ENCODE measurements at places on chromosomes 6 and 20.

DNA sequence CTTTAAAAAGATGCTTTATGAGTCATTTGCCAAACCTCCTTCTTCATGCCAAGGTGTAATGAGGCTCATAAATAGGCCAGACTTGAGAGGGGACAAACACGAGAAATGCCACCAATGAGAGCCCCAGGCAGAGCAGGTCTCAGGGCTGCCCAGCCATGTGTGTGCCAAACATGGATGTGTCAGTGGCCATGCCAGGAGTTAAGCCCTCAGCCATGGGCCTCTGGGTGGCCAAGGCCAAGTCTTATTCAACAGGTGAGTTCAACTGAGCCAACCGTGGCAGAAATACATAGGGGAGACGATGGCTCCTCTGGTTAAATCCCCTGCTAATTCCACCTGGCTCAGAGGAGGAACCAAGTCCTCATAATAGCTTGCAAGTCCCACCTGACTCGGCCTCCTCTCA, 358.8 kb downstream of the PREX1 start:
- DNase-seq, result no peak

GRCh38 chr20:18256440-18257090, 31.8 kb upstream of the ZNF133 start:
- DNase-seq, result no peak

DNA sequence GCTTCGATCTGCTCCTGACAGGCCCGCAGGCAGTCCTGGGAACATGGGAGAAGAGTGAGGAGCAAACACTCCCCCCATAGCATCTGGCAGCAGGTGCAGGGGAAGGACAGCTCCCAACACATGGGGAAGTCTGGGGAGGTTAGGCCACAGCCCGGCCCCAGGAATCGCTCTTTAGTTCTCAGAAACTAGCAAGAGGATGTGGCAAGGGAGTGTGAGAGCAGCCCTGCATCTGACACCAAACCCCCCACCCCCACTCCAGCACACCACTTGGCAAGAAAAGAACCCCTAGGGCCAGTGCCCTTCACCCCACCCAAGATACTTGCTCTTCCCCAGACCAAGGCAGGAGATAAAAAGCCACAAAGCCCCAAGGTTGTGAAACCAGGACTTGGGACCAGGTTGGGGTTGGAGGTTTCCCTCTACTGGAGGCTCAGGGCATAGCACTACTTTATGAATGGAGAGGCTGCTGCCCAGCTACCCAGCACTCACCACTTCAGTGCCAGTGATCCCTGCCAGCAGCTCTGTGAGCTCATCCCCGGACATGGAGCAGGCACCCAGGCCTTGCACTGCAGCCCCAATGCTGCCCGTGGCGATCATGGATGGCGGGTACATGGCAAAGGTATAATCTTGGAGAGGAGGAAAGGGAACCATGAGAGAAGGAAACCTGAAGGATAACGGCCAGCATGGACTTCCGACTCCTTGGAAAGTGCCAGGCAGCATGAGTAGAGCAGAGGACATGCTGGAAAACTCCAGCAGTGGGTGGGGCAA, 5.4 kb downstream of the CCND3 start:
- DNase-seq, result peak; percentile 63

DNA sequence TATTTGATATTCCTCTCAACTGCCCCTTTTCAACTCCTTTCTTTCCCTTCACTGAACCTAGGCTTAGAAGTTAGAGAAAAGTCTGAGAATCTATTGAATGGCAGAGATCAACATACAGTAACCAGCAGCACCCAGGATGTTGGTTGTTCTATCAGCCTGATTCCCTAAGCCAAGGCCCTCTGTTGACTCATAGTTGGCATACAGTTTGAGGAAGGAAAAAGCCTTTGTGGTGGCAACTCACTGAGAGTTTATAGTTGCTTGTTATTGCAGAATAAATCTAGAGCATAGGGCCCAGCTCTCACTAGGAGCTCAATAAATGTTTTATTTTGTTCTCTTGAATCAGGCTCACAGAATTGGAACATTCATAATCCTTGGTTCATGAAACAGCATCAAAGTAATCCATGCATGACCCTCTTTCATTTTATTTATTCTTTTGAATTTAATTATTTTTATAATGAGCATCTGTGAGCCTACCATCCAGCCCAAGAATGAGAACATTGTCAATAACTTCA, 119.1 kb upstream of the ADGRF1 start:
- no peak for DNase-seq

DNA sequence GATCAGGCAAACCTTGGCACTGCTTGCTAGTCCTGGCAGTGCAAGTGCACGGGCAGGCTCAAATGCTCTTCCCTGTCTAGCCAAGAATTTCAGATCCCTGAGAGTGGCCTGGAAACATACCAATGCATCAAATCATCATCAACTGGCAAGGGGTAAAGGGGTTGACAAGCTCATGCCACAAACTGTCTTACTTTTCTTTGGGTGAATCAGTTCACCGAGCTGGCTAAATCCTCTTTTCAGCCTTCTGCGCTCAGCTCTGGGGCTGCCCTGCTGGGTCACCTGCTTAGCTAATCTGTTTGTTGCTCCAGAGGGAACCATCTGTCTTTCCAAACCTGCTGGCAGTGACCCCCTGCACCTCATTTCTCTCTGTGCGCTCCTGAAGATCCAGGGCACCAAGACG, 59.5 kb downstream of the LYRM4 start:
- DNase-seq, result no peak

GRCh38 chr6:7145885-7146828, 38.4 kb downstream of the RREB1 start:
- DNase-seq, result no peak

GRCh38 chr6:56406276-56407269, 159.2 kb upstream of the COL21A1 start:
- DNase-seq, result no peak

DNA sequence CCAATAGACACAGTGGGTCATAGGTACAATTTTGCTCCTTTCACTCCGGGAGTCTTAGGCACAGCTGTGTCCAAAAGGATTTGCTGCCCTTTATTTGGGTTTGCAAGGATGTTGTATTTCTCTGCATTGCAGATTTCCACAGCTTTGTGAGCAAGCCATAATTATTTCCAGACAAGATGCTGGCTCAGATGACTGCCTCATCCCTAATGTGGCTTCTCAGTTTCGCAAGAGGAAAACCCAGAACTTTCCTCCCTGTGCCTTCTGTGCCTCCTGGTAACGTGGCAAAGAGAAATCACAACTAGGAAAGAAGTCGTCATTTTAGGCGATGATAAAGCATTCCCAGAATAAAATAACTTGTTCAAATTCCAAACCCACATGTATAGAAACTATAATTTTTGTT, 33.7 kb downstream of the FAM50B start:
- DNase-seq, result no peak

DNA sequence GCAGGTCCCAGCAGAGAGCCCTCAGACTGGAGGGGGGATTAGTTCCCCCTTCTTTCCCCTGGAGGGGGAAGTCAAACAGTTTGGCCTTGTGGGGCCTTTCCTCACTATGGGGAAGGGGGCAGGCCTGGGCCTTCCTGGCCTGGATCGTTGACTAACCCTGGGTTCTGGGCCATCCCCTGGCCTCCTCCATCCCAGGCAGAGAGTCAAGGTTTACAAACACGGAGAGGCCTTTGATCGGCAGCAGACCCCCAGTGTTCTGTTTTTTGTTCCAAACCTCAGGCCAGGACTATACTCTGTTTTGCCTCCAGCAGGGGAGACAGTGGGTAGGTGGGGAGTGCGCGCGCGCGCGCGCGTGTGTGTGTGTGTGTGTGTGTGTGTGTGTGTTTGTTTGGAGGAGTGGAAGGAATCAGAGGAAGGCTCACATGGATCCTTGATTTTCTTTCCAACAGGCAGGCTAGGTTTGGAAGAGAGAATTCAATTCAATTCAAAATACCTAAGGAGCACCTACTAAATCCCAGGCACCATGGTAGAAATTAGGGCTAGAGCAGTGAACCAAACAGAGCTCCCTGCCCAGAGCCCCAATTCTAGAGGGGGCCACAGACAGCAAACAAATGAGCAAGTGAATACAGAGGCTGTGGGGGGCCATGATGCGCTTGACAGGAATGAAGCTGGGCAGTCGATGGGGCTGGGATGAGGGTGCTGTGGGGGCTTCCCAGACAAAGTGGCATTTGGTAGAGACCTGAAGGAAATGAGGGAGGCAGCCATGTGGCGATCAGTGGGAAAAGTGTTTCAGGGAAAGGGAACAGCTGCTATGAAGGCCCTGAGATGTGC, 14.8 kb downstream of the TP53RK start:
- DNase-seq, result no peak

DNA sequence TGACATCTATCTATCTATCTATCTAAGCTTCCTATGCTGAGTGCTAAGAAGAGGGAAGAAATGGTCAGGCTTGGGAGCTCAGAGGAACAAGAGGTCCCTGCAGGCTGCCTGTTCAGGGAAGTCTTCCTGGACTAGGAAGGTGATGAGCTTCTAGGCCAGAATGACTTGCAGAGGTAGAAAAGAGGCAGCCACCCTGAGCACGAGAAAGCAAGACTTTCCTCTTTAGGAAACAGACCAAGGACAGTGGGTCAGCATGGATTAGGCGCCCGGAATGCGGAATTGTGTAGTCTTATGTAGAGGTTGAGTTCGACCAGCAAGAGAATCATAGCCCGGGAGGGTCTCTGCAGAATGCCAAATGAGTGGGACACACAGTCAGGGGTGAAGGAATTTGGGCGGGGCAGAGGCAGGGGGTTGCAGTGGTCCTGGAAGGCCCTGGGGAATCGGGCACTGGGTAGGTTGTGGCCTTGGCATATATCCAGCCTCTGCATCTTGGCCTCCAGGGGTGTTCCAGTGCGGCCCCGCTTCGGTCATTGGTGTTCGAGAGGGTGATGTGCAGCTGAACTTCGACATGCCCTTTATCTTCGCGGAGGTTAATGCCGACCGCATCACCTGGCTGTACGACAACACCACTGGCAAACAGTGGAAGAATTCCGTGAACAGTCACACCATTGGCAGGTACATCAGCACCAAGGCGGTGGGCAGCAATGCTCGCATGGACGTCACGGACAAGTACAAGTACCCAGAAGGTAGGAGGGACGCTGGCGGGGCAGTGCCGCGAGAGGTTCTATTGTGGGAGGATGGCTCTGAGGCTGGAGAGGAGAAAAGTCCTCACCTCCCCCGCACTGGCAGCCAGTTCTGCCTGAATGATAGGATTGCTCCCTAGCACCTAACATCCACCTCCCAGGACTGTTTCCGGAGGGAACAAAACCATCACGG, 32.1 kb downstream of the TGM3 start:
- DNase-seq, result no peak

Measured in activated CD4-positive, alpha-beta T cell treated with anti-CD3 and anti-CD28 coated beads, Interleukin-2, amount 50 U/mL, for 24 hours (primary cell).